Activated gamma-delta T cell (primary cell): ENCODE measurements at places on chromosomes 11 and 22.

DNA sequence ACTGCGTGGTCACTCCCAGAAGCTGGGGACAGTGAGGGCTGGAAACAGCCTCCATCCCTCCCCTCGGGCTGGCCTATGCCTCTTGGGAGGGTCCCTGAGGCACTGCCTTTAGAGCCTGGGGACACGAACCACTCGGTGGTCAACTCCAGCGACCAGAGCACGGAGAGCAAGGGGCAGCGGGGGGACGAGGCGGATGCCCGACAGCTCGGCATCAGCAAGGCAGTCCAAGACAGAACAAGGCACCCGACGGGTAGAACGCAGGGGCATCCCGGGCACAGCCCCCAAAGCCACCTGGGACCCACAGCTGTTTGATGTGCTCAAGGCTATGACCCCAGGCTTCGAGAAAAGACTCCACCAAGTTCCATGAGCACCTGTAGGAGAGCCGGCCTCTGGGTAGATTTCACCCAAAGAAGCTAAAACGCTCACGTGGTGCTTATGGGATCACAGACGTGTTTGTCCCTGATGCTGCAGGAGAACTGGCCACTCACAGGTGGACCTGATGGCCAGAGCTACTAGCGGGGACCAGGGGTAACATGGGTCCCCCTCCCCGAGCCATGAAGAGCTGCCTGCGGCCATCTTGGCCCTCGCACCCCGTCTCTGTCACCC, 510 bp upstream of the LSP1 start:
- DNase-seq = no peak

GRCh38 chr11:132818951-132819350, 713.4 kb downstream of the OPCML start:
- DNase-seq = no peak

- DNase-seq = no peak
These were observed at the start of gene ZC3H12C for GRCh38 chr11:110092515-110093406. Gene ZC3H12C (plus strand): TSS chr11:110093392. CDS start chr11:110093412, 20 bp downstream.

GRCh38 chr11:76863196-76863777, 2.6 kb downstream of the ACER3 start:
- no peak for DNase-seq

GRCh38 chr11:57681168-57681567, 13.3 kb downstream of the ZDHHC5 start:
- no peak for DNase-seq

GRCh38 chr11:62144641-62145255, 20.9 kb downstream of the INCENP start:
- no peak for DNase-seq

- no peak for DNase-seq
These were observed 29.8 kb downstream of the VSIG10L2 start for GRCh38 chr11:125975634-125976033.

- no peak for DNase-seq
These were observed 2.4 kb downstream of the BSX start for GRCh38 chr11:122979103-122979814.

DNA sequence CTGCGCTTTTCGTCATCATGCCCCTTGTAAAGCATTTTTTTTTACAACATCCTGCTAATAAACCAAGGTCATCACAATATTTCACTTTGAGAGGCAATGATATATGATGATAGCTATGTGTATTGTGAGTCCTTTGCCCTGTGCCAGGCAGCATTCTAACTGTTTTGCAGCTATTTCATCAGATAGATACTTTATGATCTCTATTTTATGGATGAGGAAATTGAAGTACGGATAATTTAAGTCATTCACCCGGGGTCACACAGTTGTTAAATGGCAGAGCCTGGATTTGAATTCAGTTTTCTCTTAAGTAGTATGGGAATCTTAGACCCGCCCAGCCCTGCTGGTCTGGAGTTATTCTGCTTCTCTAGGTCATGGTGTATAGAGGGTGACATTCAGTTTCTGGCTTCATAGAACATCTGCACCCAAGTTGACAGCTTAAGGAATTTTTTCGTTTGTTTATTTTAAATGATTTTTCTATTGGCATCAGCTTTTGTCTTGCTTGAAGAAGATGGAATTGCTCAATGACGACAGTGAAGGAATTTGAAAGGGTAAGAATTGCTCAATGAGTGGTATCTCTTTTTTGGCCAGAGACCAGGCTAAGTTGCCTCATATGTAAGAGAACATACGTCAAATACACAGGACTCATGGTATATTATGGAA, 926 bp downstream of the PRR5L start:
- DNase-seq = no peak

DNA sequence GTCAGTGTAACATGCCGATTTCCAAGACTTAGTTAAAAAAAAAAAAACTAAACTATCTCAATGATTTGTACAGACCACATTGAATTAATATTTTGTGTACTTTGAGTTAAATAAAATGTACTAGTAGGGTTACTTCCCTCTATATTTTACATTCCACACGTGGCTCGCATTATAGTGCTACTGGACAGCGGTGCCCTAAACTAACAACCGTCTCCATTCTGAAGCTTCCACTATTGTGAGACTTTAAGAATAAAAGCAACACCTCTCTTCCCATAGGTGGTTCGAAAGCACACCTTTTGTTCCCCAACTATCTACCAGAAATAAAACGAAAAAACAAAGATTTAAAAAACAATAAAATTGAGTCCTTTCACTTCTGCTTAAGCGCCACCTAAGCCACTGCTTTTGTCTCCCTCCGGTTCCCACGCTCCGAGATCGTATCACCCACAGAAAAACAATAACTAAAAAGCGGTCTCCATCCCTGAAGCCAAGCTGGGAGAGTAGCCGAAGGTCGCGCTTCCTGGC, 380 bp upstream of the TTC17 start:
- DNase-seq = no peak

GRCh38 chr22:46578824-46579561, 41.2 kb upstream of the GRAMD4 start:
- DNase-seq = no peak

DNA sequence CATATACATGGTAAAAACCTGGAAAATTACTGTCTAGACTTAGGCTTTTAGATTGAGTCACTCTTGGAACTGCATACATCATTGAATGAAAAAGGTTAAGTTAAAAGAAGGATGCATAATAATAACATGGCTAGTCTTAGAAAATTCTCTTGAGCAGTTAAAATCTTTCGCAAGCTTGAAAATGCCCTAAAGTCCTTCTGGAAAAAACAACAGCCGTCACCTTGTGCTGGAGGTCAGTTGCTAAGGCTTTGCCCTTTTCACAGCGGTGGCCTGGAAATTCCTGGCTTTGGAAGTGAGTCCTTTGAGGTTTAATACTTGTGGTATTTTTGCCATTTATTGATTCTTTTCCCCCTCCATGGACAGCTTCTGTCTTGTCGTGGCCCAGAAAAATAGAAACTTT, 17.4 kb upstream of the FBLN1 start:
- no peak for DNase-seq

DNA sequence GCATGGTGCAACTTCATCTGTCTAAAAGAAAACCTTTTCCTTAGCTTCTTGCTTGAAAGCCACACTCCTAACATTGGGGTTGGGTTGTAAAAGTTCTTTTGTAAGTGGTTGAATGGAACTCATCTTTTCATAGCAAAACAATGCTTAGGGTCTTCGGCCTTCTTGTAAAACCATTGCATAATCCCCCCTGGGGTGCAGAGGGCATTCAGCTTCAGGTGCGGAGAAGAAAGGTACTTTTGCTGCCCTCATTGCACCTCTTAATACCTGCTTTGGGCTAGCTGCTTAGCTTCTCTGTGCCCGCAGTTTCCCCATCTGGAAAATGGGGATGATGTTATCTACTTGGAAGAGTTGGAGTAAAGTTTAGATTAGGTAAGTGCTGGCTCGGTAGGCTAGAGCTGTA, 10.1 kb downstream of the TEAD1 start:
- no peak for DNase-seq

DNA sequence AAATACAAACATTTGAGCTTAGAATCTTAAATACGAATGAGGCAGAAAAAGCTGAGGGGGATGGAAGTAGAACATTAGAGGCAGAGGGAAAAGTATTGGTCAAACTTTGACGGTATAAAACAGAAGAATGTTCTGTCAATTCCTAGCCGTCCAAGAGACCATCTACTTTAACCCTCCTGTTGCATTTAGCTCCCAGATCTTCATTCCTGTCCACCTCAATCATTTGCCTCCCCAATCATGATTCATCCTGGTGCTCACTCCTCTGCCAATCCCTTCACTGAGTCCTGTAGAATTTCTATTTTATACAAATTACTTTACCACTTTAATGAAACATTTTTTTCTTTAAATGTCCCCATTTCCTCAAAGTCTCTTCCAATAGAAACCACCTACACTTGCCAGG, 28.2 kb downstream of the C2CD3 start:
- no peak for DNase-seq

DNA sequence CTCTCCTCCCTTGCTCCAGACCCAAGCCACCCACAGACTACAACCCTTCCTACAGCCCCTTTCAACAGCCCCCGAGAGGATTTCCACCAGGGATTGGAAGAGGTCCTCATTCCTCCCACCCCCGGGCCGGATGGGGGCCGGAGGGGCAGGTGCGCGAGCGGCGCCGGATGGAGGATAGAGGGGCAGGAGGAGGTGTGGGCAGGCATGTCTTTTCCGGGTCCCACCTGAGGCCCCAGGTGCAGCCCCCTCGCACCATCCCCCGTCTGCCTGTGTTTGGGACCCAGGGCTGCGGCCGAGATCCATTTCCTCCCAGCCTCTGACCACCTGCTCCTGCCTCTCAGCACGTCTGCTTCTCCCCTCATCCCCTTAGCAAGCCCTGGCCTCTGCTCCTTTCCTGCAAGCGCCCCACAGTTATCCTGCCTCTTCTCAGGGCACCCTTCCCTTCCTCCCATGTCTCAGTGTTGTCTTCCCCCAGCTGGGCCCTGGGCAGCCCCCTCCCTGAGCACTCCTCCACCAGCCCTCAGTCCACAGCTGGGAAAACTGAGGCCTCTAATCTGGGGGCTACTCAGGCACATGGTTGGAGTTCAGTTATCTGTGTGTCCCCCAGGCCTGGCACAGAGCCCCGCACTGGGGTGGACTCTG, 19.3 kb upstream of the CBX7 start:
- DNase-seq = no peak

- DNase-seq = no peak
These were observed 420.7 kb upstream of the CADM1 start for GRCh38 chr11:115924744-115925567.

DNA sequence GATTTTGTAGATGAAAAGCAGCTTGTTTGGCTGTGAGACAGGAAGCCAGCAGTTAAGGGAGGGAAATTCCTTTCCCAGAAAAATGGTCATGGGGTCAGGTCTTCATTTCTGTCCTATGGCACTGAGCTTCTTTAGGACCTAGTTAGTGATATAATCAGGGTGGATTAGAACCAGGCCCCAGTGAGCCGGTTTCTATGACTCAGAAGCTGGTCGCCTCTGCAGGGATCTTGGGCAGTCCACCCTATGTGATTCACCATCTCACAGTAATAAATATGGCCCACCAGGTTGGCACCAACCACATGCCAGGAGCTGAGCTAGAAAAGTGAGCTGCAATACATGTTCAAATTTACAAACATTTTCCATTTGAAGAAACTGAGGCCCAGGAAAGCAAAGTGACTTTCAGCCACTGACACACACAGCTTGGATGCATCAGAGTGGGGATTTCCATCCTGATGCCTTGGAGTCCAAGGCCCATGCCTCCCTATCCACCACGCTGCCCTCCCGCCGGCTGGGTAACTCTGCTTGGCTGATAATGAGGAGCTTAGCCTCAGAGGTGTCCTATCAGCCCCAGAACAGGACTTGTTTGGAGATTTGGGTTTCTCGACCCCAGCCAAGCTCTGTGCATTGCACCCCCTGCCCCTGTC, 42.0 kb downstream of the CD82 start:
- no peak for DNase-seq

DNA sequence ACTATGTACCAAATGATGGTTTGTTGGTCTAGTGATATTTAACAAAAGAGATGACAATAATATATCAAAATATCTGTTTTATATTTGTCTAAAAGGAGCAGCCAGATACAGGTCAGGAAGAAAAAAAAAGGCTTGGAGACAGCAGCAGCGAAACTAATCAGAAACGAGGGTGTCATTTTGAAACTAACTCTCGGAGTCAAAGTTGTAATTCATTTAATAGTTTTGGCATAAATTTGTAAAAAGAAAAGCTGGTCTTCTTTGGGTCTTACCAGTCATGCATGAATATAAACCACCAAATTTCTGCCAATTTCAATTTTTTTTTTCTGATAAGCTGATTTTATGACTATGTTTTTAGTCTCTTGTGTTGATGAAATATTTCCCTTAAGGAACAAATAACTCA, 25.5 kb downstream of the NPAT start:
- DNase-seq = no peak

DNA sequence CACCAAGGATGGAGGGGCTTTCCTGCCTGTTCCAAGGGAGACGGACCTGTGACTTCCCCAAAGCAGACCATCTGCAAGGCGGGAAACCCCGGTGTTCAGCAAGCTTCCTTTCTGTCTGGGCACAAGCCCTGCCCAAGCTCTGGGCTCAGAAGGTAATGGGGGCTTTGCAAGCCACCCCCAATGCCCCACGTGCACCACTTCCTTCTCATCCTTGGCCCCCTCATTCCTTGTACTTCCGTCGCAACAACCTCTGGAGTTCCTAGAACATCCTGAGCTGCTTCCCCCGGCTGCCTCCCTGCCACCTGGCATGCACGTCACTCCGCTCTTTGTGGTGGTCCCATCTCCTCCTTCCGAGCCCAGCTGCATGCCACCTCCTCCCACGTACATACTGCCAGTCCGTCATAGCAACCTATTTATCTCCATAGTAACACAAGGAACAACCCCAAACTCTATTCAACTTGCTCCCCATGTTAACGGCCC, 3.9 kb downstream of the MYEOV start:
- DNase-seq = no peak

DNA sequence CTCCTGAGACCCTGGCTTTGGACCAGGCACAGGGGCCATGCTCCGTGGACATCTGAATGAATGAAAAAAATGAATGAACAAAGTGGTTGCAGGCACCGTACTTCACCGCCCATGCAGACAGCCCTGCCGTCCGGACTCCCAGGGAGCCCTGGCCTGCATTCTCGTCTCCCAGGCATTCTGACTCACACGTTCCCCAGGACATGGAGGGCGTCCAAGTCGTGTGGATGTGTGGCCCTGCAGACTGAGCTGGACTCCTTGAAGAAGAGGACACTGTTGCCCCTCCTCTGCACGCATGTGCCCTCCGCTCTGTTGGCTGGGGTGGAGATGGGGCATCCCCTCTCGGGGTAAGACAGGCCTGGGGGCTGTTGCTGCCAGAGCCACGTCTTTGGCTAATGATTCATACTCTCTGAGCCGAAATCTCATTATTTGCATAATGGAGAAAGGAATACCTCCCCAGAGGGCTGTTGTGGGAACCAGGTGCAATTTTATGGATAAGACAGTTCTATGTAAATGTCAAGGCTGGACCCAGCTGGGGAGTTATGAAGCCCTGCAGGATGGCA, 49.7 kb downstream of the RTL6 start:
- DNase-seq = no peak

GRCh38 chr22:34055525-34056200, 135.4 kb upstream of the LARGE1 start:
- no peak for DNase-seq

GRCh38 chr11:86781546-86781945, 18.8 kb upstream of the PRSS23 start:
- no peak for DNase-seq

- no peak for DNase-seq
These were observed 13.2 kb upstream of the PAFAH1B2 start for GRCh38 chr11:117130879-117131278.

- DNase-seq = no peak
These were observed 13.4 kb upstream of the B3GAT1 start for GRCh38 chr11:134425413-134425812.

GRCh38 chr11:133515107-133515506, 17.2 kb downstream of the OPCML start:
- DNase-seq = no peak

- DNase-seq = no peak
These were observed 50.7 kb upstream of the ARHGAP32 start for GRCh38 chr11:129242855-129243254.
